A673 (cell line): ENCODE measurements at places on chromosomes 5 and 9.

DNA sequence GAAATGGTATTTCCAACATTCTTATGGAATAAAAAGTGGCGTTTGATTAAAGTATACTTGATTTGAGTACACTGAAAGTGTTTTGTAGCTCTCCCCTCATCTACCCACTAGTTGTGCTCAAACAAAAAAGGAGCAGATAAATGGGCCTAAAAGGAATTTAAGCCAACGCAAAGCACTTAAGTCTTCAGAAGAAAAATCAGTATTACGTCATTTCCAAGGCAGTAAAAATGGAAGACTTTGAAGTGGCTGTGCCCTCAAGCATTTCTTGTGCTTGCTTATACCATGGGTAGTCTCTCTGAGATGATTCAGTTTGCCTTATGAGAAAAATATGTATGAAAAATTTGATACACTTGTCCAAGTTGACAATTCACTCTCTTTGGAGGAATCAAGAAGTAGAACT is 279.9 kb upstream of the CD180 start:
- peak; percentile 33 for DNase-seq

- no peak for DNase-seq
Observed at GRCh38 chr9:17453751-17454150, 125.1 kb upstream of the SH3GL2 start.

DNA sequence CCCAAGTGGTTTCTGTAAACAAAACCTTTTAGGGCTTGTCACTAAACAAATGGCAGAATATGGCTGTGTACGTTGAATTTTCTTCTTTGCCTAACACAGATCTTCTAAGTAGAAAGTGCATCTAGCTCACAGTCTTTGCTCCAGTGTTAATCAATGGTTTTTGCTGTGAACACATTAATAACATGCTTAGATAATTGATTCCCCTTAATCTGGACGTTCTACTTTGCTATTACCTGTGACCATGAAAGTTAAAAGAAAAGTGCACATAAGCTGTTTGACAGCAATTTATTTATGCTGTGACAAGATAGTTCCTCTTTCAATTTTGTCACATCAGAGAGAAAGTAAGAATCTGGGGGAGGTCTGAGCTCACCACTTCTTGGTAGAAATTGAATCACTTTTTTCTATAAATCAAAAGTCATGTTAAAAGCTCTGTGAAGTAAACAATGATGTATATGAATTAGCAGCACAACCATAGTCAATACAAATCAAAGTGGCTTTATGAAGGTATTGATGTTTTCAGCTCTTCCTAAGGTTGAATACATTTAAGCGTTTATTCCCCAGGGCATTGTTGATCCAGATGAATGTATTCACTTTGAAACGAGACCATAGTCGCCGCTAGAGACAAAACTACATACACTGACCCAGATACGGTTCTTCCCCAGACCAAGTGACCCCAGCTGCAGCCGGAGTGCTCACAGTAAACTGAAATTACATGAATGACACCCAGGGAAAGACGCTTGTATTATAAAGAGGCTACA is 174.6 kb upstream of the ZNF608 start:
- DNase-seq = no peak

- no peak for DNase-seq
Observed at GRCh38 chr5:91867799-91868198, 484.7 kb upstream of the ARRDC3 start.

DNA sequence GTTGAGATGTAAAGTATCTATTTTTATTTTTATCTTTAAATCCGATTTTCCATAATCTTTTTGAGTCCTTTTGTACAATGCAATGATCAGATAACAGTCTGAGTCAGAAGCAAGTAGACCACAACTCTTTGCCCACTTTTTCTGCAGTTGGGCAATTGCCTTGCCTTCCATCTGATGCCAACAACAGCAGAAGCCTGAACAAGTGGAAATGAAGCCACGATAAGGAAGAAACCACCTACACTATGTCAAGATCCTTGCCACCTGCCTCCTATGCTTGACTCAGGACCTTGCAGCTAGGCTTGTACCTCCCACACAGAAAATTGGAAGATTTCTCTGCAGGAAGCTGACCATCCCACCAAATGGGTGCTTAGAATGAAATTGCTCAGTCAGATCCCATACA is 78.6 kb downstream of the ANXA1 start:
- DNase-seq = no peak

- peak; percentile 15 for DNase-seq
Observed at GRCh38 chr5:107155707-107156106, 515.0 kb downstream of the EFNA5 start.

DNA sequence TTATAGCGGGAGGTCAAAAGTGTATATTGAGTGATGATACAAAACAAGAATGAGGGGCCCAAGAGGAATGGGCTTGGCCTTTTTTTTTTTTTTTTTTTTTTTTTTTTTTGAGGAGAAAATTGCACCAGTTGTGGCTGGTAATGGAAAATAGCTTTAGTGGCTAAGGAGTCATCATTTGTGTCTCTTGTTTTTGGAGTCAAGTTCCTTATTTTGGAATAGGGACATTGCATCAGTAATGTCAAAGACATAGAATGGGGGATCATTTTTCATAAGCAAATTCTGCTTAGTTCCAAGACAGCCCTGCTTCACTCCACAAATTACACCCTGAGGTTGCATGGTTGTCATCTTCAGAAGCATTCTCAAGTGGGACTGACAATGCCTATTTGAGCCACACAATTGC is 137.4 kb downstream of the STK32A start:
- DNase-seq = no peak
